ENCODE measurements at places on chromosomes 7 and 10.

- DNase-seq: no peak
Measured at GRCh38 chr7:3430588-3430987, 129.5 kb downstream of the SDK1 start.

GRCh38 chr10:21904930-21905329, 98.6 kb downstream of the DNAJC1 start:
- DNase-seq: no peak

GRCh38 chr7:109699661-109700060, 1130.0 kb downstream of the DNAJB9 start:
- DNase-seq: no peak

GRCh38 chr7:32868116-32868515, 23.4 kb downstream of the KBTBD2 start:
- DNase-seq: no peak

GRCh38 chr10:111303887-111304286, 227.1 kb downstream of the ADRA2A start:
- DNase-seq: no peak

DNA sequence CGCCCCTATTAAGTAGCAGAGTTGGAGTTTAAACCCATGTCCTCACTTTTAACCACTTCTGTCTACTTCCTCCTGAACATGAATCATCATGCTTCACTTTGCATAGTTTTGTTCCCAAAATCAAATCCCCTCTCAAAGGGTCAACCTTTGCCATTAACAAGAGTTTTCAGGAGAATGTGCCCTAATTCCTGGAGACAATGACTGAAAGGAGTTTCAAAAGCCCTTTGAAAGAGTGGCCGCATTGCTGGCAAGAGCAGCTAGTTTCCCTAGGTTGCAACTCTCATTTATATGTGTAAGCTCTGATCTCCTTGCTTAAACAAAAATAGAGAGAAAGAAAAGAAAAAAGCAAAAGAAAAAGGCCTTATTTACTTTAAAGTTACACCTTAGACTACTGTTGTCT, 9.2 kb downstream of the LGI1 start:
- DNase-seq: no peak

DNA sequence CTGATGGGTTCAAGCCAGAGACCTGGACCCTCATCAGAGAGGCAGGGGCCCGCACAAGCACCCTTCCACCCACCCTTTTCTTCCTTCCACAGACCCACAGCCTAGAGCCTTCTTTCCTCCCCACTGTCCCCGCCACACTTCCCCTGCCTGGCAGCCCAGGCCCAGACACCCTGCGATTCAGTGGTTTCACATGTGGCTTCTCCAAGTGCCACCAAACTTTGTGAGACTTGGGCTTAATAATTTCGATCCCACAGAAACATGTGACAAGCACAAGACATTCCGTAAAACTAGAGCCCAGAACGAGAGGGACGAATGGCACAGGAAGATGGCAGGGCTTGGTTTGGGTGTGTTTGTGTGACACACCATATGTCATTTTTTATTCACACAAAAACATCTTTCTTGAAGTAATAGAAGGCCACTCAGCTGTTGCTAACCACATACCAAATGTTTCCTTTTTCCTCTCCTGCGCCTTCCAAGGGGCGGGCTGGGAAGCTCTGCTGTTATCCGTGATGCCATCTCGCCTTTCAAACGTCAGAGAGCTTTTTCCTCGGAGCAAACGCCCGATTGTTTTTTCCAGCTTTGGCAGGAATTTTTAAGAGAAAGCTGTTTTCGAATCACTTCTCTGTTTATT, 162.9 kb downstream of the GRK5 start:
- DNase-seq: no peak

- DNase-seq: no peak
Measured at GRCh38 chr10:58588673-58589265, 76.1 kb downstream of the BICC1 start.

DNA sequence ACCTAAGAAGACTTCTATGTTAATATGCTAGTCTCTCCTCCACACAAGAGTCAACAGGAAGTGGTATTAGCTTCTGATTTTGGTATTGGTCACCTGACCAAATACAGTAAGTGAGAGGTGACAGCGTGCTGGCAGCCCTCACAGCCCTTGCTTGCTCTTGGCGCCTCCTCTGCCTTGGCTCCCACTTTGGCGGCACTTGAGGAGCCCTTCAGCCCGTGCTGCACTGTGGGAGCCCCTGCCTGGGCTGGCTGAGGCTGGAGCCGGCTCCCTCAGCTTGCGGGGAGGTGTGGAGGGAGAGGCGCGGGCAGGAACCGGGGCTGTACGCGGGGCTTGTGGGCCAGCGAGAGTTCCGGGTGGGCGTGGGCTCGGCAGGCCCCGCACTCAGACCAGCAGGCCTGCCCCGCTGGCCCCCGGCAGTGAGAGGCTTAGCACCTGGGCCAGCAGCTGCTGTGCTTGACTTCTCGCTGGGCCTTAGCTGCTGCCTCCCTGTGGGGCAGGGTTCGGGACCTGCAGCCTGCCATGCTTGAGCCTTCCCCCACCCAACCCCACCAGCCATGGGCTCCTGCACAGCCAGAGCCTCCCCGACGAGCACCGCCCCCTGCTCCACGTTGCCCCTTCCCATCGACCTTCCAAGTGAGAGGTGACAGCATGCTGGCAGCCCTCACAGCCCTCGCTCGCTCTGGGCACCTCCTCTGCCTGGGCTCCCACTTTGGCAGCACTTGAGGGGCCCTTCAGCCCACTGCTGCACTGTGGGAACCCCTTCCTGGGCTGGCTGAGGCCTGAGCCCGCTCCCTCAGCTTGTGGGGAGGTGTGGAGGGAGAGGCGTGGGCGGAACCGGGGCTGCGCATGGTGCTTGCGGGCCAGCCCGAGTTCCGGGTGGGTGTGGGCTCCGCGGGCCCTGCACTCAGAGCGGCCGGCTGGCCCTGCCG, 4.2 kb upstream of the ACSL5 start:
- no peak for DNase-seq

DNA sequence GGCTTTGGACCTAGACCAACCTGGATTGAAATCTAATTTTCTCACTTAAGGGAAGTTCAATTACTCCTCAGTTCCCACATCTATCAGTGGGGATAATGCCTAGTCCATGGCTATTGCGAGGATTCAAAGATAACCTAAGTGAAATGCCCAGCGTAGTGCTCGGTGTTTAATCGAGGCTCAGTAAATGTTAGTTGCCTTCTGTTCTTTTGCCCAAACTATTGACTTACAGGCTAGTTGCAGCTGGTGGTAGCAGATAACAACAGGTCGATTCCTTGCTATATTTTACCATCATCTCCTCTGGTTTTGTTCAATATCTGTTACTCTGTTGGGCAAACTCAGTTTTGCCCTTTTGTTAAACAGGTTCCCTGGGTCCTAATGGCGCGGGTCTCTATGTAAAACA, 22.8 kb downstream of the DNAH11 start:
- DNase-seq: no peak

GRCh38 chr10:80163741-80164341, 31.3 kb downstream of the PLAC9 start:
- no peak for DNase-seq

DNA sequence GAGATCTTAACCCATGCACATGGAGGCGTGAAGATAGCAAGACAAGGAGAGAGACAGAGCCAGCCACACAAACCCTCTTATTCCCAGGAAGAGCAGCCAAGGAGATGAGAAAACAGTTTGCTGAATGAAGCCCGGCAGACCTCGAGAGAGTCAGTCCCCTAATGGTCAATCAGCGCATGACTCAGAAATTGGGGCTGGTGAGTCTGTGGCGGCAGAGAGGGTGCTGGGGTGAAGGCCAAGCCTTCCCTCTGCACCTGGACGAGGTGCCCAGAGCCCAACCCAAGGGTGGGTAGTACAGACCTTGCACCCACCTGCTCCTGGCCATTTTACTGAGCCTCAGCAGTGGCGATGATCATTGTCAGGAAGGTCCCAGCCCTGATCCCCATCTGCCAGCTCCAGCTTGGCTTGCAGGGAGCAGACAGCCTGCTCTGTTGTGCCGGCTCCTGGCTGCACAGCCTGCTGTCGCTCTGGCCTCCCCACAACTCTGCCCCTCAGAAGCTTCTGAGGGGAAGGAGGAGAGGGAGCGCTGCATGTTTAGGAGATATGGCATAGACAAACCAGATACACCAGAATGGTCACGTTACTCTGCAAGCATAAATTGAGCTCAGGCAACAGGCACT, 256.6 kb downstream of the RPS24 start:
- no peak for DNase-seq

DNA sequence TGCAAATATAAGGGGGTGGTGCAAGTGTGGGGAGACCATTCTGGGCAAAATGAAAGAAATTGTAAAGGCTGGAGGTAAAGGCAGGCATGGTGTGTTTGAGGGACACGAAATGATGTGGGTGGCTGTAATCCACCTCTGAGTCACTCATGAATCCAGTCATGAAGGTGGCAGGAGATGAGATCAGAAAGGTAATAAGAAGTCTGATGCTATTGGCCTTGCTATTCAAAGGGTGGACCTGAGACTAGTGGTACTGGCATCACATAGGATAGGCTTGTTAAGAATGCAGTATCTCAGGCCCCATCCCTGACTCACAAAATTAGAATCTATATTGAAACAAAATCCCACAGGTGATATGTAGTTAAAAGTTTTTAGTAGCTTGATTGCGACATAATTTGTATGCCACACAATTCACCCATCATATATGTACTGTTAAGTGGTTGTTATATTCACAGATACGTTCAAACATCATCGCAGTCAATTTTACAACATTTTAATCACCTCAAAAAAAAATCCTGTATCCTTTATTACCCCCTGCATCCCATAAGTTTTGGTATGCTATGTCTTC, 85.6 kb downstream of the ST8SIA6 start:
- DNase-seq: no peak

DNA sequence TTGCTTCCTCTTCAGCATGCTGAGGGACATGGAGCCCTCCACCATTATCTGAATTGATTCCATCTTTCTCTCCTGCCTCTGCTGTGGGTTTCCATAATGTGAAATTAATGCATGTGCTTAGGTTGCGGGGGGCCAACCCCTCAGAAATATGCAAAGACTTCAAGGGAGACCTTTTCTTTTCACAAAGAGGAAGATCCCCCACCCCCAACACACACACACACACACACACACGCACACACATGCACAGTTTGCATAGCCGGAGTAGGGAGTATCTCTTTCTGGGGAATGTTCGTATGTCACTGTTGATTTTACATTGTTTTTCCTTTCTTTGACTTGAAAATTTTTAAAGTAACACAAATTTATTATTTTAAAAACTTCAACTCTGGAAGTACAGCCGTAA, 193.5 kb downstream of the MGMT start:
- no peak for DNase-seq

- DNase-seq: no peak
Measured at GRCh38 chr7:155213385-155213784, 84.3 kb upstream of the INSIG1 start.

DNA sequence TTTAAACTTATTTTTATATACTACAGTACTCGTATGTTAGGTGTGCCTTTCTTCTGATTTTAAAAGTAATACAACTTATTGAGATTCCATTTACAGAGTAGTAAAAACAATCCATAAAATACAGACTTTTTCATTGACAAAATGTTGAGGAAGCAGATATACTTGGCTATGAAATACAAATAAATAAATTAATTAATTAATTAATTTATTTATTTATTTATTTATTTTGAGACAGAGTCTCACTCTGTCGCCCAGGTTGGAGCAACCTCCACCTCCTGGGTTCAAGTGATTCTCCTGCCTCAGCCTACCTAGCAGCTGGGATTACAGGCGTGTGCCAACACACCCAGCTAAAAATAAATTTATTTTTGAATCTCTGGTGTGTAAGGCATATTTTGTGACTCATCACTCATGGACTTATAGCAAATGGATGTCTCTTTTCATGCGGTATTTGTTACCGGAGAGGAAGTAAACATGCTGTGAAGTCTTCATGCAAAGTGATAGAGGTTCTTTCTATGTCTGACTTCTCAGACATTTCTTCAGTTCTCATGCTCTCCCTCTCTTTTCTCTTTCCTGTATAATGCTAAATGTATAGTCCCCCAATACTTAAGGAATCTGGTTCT, 20.2 kb upstream of the SRPK2 start:
- DNase-seq: no peak

- DNase-seq: no peak
Measured at GRCh38 chr10:128995676-128996075, 471.4 kb upstream of the MGMT start.

DNA sequence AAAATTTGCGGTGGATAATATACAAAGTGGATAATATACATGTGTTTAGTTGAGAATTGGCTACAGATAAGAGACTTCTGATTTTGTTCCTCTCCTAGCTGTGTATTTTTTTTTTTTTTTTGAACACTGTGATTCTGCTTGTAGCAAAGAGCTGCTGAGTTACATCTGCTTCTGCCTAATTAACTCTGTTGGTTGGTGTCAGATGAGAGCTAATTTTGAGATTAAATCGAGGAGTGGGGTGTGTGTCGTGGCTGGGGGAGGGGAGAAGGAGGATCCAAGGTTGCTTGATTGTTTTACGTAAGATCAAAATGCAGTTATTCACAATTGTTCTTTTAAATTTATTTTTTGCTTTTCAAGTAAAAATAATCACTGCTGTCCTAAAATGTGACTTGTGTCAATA, 11.3 kb downstream of the KAT6B start:
- no peak for DNase-seq

DNA sequence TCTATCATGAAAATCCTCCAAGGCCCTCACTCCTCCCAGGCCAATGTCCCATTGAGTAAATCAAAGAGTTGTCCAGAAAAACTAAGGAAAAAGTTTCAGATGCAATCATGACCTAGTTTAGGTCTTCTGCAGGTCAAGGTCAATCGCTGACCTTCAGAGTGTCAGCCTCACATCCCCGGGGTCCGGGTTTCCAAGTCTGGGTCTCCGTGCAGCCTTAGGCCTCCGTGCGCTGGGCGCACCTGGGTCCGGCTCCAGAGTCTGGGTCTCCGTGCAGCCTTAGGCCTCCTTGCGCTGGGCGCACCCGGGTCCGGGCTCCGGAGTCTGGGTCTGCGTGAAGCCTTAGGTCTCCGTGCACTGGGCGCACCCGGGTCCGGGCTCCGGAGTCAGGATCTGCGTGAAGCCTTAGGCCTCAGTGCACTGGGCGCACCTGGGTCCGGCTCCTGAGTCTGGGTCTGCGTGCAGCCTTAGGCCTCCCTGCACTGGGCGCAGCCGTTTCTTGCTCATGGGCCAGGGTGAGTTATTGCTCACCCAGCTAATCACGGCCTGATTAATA, 236.2 kb downstream of the TCERG1L start:
- no peak for DNase-seq

GRCh38 chr7:29574659-29575058, 11.0 kb downstream of the PRR15 start:
- peak; percentile 49 for DNase-seq

GRCh38 chr10:47041396-47042198, 130.4 kb downstream of the PTPN20 start:
- DNase-seq: no peak

DNA sequence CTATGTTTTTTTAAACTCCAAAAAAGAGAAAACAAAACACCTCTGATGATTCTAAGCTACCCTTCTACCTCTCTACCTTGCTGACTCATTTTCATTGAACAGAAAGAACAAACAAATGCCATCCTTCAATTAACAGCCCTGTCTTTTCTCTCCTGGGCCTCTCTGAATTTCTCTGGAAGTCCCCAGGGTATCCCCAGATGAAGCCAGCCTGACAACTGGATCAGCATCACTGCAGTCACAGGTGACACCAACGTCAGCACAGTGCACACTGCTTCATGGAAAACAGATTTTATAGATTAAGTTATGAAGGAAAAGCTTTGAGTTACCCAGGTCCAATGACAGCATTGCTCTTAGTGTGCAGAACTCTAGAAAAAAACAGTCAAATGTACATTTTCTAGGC, 5.7 kb downstream of the HUS1 start:
- DNase-seq: no peak
